Kidney glomerular epithelial cell (primary cell): ENCODE measurements at places on chromosomes 16 and 17.

DNA sequence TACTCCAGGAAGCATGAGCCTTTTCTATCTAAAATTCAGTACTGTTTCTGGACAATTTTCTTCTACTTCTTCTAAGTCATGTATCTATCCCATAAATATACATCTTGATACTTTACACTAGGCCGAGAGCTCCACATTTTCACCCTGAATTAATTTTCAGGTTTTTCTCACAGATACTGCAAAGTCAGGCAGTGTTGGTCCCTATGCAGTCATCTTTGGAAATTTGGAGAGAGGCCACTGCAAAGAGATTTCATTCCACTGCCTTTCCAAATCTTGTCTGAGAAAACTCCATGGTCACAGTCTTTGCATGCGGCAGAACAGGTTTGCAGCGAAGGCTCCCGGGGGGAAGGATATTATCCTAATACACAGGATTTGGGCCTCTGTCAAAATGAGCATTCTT is 28.2 kb downstream of the DUSP14 start:
- no peak for DNase-seq

- DNase-seq = no peak
Measured at GRCh38 chr16:23949630-23950290, 114.0 kb downstream of the PRKCB start.

DNA sequence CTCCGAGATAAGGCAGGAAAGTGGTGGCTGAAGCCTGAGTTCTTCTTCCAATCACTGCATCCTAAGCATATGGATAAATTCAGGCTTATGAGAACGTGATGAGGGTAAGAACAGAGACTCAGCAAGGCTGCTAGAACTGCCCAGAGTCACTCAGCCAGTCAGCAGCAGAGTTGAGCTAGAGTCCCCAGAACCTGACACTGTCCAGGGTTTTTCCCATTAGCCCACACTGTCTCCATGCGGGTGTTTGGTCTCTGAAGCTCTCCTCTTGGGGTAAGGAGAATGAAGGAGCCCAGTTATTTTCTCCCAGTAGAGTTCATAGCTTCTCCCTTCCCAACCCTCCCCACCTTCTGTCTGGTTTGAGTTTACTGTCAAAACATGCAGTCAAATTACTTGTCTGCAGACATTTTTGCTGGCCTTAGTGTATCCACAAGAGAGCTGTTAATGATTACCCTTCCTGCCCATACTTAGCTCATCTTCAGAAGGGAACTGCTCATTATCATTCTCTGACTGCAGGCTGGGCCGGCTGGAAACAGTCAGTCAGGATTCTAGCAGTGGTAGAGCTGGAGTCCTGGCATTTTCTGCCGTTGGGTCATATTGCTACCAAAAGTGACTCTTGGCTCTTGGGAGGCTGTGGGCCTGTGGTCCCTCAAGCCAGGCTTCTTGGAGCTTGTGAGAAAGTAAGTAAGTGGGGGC is 460.0 kb downstream of the HS3ST3B1 start:
- peak; percentile 68 for DNase-seq

DNA sequence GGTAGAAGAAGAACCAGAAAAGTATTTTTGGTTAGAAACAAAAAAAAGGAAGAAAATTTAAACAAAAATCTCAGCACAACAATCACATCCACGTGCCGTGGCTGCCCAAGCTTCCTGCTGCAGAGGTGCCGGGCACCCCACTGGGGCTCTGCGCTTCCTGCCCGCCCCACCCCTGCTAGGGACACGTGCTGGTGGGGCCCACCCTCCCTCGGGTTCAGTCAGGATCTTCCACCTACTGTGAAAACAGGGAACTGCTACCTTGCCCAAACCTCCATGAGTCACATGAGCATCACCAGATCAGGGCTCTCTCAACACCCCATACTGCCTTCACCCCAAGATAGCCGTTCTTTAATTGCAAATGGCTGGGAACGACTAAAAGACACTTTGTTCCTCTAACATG is 24.4 kb upstream of the CYTH1 start:
- DNase-seq = no peak

GRCh38 chr16:84720177-84720579 is 20.4 kb downstream of the USP10 start:
- no peak for DNase-seq

- no peak for DNase-seq
Measured at GRCh38 chr17:37405955-37406634, 541 bp downstream of the ACACA start.

GRCh38 chr16:57349212-57350031 is 9.2 kb upstream of the CCL22 start:
- DNase-seq = no peak

- DNase-seq = no peak
Measured at GRCh38 chr17:76530811-76531485, 6.6 kb downstream of the CYGB start.

DNA sequence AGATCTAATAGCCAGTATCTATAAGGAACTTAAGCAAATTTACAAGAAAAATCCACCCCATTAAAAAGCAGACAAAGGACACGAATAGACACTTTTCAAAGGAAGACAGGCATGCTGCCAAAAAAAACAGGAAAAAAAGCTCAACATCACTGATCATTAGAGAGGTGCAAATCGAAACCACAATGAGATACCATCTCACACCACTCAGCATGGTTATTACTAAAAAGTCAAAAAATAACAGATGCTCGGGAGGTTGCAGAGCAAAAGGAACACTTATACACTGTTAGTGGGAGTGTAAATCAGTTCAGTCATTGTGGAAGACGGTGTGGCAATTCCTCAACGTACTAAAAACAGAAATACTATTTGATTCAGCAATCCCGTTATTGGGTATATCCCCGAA is 9.6 kb downstream of the STX8 start:
- DNase-seq = no peak

DNA sequence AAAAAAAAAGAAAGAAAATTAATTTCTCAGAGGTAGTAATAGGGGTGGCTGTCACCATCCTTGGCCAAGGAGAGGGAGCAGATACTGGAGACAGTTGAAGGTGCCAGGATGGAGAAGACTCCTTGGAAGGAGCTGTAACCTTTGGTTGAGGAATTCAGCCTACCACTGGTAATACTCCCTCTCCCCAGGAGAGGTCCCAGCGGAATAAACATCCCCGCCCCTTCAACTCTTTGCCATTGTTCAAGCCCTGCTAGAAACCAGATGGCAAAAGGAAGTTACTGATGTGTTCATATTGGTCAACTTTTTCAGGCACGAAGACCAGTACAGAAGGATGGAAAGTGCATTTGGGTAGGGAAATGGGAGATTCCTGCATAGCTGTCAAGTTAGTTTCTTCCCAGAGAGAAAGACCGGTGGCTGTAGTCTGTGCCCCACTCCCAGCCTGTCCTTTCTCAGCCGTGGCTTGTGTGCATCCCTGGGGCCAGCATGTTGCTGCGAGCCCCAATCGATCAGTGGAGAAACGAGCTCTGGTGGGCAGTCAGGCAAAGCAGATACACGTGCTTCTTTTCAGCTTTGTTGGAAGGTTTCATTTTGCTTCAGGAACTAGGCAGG is 612.1 kb downstream of the MAF start:
- no peak for DNase-seq

GRCh38 chr17:21125862-21126261 is 902 bp upstream of the DHRS7B start:
- no peak for DNase-seq

- DNase-seq = no peak
Measured at GRCh38 chr17:37463039-37463438, 26.7 kb upstream of the DUSP14 start.

DNA sequence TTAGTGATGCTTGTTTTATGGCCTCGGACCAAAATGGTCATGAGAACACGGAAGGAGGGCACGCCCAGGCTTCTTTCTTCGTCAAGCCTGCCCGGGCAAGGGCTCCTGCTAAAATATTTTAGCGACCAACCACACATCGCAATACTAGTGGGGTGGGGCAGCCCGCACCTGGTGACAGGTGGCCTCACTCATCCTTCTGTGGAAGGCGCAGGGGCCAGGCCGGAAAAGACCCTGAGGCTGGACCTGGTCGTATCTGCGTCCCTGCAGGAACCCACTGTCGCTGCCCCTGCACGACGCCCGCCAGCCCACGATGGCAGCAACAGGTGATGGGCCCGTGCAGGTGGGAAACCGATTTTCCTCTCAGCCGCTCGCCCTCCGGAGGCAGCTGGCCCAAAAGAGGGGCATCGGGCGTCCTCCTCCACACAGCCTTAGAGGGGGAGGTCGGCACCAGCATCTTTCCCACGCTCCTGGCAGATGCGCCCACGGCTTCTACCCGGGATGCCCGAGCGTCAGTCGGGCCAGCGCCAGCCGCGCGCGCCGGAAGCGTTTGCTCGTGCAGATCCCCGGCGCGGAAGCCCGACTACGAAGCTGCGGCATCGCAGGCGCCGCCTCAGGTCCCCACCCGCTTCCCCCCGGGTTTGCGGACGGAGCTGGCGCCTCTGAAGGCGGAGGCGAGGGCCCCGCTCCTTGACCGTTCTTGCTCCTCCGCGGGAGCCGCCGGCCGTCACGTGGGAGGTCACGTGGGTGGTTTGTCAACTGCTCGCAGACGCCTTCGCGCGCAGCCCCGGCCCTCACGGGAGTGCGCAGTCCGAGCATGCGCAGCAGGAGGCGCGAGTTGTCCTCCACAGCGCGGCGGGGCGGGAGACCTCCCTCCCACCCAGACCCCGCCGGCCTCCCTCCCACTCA is 22.8 kb upstream of the FOXK2 start:
- peak; percentile 51 for DNase-seq
